CD4-positive, alpha-beta T cell treated with Interleukin-15 for 1 hour (primary cell): ENCODE measurements at places on chromosomes 5 and 9.

- DNase-seq = no peak
Measured at GRCh38 chr5:14501353-14502293, 80.0 kb upstream of the OTULINL start.

DNA sequence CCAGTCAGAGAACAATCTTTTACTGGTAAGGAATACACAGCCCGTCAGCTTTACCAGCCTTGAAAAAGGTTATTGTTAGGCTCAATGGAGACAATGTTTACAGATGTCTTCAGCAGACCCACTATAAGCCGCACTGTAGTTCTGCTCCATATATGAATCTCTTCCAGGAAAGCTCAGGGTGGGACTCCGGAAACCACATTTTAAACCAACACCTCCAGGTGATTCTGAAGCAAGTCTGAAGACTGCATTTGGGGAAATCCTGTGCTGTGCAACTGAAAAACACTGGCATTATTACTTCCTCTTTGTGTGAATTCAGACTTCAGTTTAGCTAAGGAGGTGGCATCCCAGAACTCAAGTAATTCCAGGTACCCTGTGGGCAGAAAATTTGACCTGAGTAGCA is 3.5 kb downstream of the GZMK start:
- DNase-seq = peak; percentile 24

GRCh38 chr9:105639936-105640335 is 22.3 kb upstream of the TAL2 start:
- no peak for DNase-seq

- DNase-seq = no peak
Measured at GRCh38 chr9:69261636-69262035, 63.4 kb upstream of the ENTREP1 start.

DNA sequence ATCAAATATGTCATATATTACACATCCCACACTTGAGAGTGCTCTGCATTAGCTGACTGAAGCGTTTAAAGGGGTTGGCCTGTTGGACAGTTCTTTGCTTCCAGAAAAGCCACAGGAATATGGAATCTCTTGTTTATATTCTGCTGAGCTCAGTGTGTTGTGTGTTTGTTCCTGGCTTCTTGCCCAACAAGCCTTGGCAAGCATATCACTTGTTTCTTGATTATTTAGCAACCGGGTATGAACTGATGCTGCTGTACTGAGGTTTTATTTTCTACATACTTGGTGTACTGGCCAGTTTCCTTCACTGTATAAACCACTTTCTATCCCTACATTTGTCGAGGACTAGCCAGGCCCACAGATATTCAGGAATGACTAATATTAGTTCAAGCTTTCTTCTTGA is 378.9 kb downstream of the KCTD16 start:
- no peak for DNase-seq

GRCh38 chr5:39523821-39524220 is 99.0 kb upstream of the DAB2 start:
- no peak for DNase-seq

DNA sequence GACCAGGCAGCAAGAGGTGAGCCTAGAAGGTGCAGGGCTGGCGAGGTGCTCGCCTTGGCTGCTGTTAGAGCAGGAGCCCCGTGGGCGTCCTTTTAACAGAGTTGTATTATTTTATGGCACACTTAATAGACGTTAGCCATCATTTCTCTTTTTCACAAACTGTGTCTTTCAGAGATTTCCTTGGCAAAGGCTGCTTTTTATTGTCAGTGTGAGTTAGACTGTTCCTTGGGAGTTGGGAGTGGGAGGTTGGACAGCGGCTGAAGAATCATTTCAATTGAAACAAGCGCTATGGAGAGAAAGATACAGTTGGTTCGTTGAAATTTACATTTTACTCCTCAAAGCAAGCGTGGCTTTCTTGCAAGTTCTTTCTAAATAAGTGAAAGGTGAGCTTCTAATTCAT is 133.2 kb downstream of the TRIO start:
- no peak for DNase-seq

GRCh38 chr9:69949396-69949795 is 94.3 kb upstream of the MAMDC2 start:
- no peak for DNase-seq

DNA sequence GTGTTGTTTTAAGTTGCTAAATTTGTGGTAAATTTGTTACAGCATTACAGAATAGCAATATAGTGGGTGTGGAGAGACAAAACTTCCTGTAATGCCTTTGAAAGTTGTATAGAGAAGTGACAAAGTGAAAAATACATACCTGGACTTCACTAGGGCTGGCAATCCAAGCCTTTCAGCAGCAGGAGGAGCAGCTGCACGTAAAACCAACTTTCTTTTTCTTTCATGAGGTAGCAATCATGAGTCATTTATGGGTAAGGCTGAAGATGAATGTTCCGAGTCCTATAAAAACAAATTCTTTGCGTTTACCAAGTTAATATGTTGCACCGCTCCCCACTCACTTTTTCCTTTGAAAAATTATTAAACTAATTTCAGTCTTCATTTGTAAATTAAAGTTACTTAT is 1138.2 kb downstream of the TAF11L14 start:
- no peak for DNase-seq

- no peak for DNase-seq
Measured at GRCh38 chr9:5922192-5922591, 31.5 kb downstream of the MLANA start.

DNA sequence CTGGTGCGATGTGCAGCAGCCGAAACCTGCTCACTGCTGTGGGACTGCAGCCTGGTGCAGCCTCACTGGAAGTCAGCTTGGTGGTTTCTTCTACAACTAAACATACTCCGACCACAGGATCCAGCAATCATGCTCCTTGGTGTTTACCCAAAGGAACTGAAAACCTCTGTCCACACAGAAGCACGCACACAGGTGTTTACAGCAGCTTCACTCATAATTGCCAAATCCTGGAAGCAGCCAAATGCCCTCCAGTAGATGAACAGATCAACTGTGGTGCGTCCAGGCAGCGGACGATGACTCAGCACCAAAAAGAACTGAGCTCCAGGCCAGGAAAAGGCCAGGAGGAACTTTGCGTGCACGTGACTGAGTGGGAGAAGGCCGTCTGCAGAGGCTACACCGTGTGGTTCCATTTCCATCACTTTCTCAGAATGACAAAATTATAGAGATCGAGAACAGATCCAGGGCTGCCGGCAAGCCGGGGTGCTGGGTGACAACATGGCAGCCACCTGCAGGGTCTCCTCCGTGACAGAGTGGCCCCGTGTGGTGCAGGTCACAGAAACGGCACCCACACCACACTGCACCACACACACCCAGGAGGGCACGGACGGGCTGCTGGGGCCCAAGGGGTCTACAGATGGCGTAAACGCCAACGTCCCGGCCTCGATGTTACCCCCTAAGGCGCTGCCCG is 23.1 kb upstream of the NSMF start:
- no peak for DNase-seq

DNA sequence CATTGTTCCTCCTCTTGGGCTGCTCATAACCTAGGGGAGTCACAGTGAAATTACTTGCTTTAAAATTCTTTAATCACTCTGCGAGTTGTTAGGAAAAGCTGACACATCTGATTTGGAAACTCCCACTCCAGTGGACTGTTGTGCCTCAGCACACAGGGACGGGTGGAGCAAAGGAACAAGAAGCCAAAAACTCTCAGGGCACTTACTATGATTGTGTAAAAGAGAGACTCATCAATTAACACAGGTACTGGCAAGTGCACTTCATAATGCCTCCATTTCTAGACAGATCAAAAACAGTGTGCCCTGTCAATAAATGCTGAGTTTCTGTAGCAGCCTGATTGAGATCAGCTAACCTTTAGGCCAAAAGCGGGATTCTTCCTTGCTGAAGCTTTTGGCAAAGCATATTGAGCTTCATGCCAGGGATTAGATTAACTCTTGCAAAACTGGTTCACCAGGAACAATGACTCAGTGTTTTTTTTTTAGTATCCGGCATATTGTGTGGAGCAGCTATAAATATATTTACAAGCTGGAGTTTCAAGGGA is 55.9 kb downstream of the TMC1 start:
- no peak for DNase-seq

GRCh38 chr5:113108485-113108884 is 131.9 kb downstream of the DCP2 start:
- no peak for DNase-seq

DNA sequence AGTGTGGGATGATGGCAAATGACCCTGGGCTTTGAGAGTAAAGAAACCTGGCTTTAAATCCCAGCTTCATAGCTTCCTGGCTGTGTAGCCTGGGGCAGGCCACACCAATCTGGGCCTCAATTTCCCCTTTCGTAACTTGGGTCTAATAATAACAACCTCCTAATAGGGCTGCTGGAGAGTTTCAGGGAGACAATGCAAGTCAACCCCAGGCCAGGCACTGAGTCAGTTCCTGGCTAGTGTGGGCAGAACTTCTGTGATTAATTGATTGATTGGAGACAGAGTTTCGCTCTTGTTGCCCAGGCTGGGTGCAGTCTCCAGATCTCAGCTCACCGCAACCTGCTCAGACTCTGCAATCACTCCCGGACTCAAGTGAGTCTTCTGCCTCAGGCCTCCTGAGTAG is 3.3 kb upstream of the SH2D3C start:
- DNase-seq = no peak

DNA sequence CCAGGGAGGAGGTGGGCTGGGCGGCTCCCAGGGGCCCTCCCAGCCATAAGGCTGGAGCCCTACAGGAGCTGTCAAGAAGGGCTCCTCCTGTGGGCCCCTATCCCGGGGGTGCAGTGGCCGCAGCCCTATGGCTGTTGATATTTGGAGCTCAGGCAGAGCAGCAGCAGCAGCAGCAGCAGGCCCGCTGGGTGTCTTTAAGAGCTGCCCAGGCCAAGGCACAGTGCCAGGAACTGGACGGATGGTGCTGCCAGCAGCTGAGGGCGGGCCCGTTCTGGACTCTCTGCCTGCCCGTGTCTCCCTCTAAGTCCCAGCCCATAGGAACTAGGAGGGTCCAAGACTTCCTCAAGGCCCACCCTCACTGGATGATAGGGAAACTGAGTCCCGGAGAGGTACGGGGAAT is 3.6 kb downstream of the AK1 start:
- DNase-seq = no peak

DNA sequence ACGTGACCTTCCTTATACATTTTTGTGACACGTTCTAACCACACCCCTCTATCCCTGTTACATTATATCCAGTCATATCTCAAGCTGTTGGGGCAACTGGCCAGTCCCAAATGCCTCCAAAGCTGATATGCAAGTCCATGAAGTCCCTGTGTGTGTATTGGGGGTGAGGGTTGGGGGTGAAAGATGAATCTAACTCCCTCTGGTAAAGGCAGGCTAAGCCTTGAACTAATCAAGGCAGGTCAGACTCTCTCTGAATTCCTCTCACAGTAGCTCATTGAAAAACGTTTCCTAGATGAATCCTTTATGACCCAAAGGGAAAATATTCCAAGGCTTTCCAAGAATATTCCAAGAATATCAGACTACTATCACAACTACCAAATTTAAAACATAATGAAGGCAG is 174.4 kb downstream of the MUSK start:
- no peak for DNase-seq

DNA sequence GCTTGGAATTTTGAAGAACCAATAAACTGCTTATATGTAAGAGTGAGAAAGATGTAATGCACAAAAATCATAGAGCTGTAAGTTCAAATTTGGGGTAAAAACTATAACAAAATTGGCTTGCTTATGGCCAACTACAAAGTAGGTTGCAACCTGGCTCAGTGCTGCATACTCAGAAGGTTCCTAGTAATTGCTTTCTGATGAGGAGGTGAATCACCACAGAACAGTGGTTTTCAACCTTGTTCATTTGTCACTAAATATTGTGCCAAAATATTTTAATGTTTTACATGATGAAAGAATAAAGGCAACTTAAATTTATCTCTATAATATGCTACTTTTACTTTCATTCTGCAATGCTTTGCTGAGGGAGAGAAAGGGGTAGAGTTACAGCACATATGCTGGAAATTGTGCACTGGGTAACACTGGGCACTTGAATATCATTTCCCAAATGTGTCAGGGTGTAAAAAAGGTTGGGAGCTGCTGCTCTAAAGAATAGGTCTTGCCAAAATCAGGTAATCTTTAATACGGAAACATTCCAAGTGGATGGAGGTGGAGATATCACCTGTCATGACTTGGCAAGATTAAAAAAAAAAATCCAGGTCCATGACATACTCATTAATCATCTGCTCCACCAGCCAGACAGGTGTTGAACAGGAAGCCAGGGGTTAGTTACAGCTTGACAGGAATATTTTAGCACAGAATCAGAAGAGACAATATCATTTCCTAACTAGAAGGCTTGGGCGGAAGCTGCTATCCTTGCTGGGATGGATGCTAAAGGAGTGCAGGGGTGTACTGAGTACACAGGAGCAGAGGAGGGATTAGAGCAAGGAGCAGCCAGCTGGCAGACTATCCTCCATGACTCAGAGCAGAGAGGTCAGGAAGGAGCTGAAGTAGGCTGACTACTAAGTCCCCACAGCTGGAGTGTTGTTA is 34.6 kb upstream of the CCL21 start:
- no peak for DNase-seq

DNA sequence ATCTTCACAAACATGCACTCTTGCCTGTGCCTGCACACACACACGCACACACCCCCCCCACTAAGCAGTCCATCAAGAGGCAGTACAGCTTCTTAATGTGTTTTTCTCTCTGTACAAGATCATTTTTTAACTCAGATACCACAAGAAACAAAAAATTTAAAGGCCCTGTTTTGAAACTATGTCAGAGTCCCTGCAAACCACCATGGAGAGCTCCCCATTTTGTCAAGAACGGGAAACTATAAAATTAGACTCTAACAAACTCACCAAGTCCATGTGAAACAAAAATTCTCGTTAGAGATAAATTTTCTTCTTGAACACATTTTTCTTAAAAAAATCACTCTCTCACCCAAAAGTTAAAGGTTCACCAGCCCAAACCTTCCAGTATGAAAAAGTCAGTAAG is 86.3 kb downstream of the ELAVL2 start:
- no peak for DNase-seq

DNA sequence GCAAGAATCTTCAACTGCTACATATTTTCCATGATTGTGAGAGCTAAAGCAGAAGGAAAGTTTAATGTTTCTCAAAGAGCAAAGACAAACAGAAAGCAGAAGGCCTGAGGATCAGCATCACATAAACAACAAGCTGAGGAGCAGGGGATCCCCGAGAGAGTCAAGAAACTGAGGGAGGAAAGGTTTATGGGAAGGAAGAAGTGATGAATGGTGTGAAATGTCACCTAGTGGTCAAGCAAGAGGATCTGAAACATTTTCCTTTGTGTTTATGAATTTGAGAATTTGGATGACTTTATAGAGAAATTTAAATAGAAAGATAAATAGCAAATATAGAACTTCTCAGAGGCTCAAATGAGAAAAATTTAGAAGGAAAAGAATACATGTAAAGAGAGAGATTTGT is 481.9 kb downstream of the CHSY3 start:
- no peak for DNase-seq

DNA sequence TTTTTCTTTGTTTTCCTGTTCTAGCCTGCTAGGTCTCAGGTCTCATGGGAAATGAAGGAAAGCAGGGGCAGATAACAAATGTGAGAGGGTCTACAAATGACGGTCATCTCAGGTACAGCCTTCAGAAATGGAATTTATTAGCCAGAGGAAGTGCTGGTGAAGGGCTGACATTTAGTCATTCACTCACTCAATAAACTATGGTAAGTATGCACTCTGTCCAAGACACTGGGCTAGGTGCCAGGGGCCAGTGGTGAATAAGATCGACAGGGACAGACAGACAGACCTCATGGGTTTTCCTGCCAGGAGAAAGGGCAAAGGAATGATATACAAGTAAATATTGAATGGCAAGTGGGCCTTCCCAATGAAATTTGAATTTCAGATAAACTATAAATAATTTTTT is 6.3 kb downstream of the PDE6A start:
- no peak for DNase-seq

GRCh38 chr9:127983847-127984289 is 3.1 kb upstream of the EEIG1 start:
- peak; percentile 83 for DNase-seq
